Hindlimb muscle (tissue), 1 donor: ENCODE measurements at places on chromosomes 1 and 21.
A peak's percentile ranks its signal among the peaks of the same experiment; 100 is the strongest.

- DNase-seq = no peak
Measured at GRCh38 chr21:45124596-45124995, 50.2 kb downstream of the ADARB1 start.

GRCh38 chr1:90391126-90391525 is 326.0 kb downstream of the BARHL2 start:
- no peak for DNase-seq

- DNase-seq = peak; percentile 38
Measured at GRCh38 chr1:231240531-231240882, 505 bp upstream of the GNPAT start.

DNA sequence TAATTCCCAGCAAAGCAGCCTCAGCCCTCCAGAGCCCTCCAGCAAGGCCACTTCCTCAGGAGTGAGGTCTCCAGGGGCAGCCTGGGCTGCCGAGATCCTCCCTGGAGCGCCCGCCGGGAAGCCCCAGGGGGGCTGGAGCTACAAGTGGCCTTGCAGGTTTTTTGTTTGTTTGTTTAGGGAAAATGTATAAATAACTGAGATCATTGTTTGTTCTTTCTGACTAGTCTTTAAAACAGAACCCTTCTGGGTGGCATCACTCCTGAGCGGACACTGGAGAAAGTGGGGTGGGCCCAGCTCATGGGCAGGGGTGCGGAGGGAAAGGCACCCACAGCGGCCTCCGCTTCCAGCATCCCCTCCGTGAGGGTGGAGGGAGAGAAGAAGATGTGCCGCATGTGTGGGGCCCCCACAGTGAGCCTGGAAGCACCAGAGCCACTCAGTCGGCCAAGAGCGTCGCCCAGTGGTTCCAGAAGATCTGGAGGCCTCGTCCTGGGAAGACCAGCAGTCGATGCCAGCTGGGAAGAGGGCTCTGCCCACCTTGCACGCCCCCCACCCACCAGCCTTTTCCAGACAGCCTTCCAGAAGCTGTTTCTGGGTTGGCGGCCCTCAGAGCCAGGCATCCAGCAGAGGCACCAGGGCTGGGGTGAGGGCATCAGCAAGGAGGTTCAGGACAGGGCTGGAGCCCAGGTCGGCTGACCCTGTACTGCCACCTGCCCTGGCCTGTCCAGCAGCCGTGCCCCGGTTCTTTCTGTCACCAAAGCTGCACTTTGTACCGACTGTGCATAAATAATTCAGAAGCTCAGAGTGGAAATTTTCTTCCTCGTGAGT is 34.6 kb downstream of the TFF3 start:
- DNase-seq = no peak

- DNase-seq = peak; percentile 51
Measured at GRCh38 chr1:215082532-215083382, at the start of gene KCNK2. TSS of gene KCNK2 (plus strand) at chr1:215082737. CDS start at chr1:215083386, 649 bp downstream.

DNA sequence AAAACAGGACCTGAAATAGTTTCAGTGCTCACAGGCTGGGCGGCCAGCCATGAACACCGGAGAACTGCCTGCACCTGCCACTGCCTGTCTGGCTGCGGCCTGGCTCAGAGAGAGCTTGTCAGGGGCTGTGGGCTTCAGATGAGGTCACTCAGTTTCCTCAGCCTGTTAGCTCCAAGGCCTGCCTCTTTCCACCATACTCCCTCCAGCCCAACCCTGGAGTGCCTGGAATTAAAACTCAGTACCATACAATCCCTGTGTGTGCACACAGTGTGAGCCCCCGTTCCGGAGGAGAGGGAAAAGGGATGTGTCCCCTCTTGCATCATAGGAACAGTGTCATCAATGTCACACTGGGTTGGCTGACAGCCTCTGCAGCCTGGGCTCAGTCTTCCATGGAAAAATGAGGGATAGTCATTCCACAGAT is 16.2 kb downstream of the CACNA1S start:
- peak; percentile 38 for DNase-seq

GRCh38 chr1:209229494-209230061 is 353.9 kb upstream of the CAMK1G start:
- no peak for DNase-seq

- DNase-seq = no peak
Measured at GRCh38 chr1:221793439-221794078, 51.7 kb upstream of the DUSP10 start.

DNA sequence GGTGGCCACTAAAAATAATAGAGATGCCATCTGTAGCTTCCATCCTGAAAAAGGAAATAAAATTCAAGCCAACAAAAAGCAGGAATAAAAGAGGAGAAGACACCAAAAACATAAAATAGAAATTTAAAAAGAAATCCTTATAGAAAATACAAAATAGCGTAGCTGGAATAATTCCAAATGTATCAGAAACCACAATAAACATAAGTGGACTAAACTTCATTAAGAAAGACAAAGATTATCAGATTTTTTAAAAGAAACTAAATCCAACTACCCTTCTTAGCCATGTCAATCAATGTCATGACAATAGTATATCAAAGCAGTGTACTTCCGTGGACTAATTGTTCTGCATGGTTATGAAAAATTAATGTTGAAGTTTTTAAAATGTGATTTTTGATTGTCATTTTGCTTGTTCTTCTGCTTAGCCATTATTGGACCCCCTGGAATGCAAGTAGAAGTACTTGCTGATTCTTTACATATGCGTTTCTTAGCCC is 13.2 kb downstream of the IL10RB start:
- no peak for DNase-seq

DNA sequence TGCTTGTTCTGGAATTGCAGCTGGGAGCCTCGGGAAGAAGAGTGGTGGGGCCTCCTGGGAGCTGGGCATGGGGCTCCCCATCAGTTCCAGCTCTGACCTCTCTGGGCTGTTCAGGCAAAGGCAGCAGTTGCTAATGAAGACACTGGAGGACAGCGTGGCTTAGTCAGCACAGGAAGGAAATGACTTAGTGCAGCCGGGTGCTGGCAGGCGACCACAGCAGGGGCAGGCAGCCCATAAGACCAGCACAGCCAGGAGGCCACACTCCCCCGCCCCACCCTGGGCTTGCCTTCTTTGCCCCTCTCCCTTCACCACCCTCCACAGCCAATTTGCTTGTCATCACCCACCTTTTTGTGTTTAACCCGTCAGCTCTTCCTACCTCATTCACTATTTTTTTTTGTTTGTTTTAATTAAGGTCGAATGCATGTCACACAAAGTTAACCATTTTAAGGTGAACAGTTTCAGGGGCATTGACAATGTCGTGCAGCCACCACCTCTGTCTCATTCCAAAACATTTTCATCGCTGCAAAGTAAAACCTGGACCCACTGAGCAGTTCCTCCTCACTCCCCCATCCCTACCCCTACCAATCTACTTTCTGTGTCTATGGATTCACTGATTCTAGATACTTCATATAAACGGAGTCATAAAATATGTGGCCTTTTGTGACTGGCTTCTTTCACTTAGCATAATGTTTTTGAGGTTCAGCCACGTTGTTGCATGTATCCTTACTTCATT is 10.9 kb downstream of the OLIG2 start:
- DNase-seq = no peak

DNA sequence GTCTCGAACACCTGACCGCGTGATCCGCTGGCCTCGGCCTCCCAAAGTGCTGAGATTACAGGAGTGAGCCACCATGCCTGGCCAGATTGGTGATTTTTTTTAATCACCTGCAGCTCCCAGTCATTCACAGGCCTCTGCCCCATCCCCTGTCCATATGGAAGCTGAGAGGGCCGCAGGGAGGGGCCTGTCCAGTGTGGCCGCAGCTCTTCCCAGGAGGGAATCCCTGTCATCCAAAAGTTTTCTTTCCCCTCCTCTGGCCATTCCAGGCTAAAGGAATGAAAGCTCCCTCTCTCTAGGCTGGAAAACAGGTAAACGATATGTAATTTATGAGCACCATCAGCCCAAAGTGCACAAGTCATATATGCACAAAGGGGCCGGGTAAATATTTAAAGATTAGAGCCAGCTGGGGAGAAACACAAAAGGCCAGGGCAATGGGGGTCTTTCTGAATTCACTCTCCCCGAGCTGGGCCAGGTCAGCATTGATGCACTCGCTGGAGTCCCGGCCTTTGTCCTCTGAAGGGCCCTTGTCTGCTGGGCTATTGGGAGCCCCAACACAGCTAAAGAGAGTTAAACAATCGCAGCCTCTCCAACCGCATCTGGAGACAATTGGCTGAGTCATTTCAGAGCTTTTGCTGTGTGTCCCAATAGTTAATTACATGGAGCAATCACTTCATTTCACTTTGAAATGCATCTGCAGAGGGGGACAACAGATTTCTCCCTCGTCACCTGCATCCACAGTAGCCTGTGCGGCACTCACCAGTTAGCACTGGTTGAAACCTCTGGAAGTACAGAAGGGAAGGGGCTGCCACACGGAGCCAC is 3.8 kb upstream of the HES3 start:
- DNase-seq = no peak

DNA sequence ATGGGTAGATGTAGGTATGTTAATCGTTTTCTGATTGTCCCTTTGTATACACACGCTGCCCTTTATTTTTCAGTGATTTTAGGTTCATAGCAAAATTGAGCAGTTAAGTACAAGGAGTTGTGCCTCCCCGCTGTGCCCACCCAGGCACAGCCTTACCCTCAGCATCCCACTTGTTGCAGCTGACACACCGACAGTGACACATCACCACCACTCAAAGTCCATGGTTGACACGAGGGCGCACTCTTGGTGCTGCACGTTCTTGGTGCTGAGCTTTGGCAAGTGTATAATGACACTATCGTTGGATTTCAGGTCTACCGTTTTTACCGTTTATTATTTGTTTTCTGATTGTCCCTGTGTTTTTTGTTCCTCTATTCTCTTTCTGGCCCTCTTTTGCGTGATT is 15.6 kb downstream of the C1orf159 start:
- DNase-seq = no peak

DNA sequence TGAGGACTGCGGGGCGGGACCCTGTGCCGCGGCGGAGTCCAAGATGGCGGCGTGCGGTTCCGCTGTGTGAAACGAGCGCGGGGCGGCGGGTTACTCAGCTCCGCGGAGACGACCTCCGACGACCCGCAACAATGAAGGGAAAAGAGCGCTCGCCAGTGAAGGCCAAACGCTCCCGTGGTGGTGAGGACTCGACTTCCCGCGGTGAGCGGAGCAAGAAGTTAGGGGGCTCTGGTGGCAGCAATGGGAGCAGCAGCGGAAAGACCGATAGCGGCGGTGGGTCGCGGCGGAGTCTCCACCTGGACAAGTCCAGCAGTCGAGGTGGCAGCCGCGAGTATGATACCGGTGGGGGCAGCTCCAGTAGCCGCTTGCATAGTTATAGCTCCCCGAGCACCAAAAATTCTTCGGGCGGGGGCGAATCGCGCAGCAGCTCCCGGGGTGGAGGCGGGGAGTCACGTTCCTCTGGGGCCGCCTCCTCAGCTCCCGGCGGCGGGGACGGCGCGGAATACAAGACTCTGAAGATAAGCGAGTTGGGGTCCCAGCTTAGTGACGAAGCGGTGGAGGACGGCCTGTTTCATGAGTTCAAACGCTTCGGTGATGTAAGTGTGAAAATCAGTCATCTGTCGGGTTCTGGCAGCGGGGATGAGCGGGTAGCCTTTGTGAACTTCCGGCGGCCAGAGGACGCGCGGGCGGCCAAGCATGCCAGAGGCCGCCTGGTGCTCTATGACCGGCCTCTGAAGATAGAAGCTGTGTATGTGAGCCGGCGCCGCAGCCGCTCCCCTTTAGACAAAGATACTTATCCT is 430 bp downstream of the RBM15 start:
- peak; percentile 52 for DNase-seq

GRCh38 chr1:230858918-230859729 is 9.2 kb downstream of the C1orf198 start:
- DNase-seq = no peak

GRCh38 chr1:26045722-26046245 is at the start of gene SLC30A2:
TSS of gene SLC30A2 (minus strand) at chr1:26046118. CDS start at chr1:26045896, 222 bp downstream.
- no peak for DNase-seq

DNA sequence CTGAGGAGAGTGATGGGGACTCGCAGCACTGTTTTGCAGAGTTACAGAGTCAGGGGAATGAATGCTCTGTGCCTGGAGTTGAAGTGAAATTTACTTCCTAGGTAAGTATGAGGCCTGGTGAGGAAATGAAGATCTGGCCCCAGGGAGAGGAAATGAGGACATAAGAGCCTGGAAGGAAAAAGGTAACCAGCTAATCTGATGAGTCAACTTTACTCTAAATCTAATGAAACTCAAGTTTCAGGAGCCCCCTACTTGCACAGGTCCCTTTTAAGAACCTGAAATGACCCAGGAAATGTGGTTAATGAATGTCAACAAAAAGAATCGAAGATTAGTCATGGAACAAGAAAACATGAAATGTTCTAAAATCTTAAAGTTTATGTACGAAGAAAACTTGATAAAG is 599.0 kb downstream of the AGBL4 start:
- DNase-seq = no peak

DNA sequence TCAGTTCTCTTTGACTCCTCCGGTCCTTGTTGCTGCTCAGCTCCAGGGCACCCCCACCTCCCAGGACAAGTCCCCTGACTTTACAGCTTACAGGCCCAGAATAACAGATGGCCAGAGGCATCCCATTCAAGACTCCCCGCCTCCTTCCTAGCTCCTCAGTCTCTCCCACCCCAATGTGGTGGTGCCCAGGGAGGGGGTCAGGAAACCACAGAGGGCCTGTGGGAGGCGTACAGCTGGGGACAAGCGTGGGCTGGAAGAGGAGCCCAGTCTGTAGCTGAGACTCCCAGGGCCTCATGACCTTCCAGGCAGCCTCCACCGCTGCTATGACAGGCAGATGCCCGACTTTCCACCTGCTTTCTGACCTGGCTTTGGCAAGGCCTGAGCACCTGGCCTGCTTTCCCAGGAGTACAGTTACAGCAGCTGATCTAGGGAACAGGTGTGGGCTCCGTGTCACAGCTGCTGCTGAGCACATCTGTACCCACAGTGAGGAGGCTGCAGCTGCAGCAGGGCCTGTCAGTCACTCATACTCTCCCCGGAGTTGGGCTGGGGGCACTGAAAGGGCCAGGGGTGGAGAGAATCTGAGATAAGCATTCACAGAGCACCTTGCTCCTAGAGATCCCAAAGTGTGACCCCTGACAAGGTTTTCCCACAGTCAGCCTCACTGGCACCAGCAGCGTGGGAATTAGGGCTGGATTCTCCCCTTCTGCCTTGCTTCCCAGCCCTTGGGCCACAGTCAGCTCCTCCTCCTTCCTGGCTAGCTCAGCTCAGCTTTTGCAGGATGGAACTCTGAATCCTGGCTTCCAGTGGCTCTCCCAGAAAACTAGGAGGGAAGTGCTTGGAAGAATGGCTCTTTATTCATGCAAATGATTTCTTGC is 7.1 kb upstream of the NAV1 start:
- DNase-seq = peak; percentile 78

DNA sequence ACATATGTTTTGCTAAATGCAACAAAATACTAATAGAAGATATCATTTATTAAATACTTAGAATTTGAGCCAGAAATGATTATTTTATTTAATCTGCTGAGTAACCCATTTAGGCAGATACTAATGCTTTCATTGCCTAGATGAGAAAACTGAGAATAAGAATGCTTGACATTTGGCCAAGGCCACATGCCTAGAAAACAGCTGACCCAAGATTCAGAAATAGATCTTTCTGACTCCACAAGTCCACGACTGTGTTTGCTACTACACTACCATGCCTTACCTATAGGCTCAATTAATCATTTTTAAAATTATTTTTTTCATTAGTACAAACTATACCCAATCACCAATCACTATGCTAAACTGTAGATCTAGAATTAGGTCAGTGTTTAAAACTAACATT is 129.7 kb downstream of the ATP1B1 start:
- peak; percentile 12 for DNase-seq

GRCh38 chr1:49051647-49052046 is 275.0 kb upstream of the BEND5 start:
- no peak for DNase-seq
